ENCODE measurements at places on chromosomes 16 and 17.

DNA sequence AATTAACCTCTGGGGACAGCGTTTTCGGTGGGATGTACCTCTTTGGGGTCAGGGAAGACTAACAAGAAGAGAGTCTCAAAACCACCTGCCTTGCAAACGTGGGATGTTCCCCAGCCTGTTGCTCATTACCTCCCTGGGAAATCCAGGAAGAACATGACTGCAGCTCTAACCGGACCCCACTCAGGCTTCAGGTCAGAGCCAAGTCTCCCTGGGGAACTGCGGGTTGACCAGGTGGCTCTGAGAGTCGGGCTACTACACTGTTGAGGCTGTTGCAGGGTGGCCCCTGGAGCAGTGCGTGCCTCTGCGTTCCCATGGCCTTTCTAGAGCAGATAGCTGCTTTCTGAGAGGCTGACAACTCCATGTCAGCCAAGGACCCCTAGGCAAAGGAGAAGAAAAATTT is 309.1 kb downstream of the FOXL1 start:
- no peak for DNase-seq

- DNase-seq: no peak
Observed at GRCh38 chr17:50087246-50087911, 7.8 kb upstream of the PDK2 start.

DNA sequence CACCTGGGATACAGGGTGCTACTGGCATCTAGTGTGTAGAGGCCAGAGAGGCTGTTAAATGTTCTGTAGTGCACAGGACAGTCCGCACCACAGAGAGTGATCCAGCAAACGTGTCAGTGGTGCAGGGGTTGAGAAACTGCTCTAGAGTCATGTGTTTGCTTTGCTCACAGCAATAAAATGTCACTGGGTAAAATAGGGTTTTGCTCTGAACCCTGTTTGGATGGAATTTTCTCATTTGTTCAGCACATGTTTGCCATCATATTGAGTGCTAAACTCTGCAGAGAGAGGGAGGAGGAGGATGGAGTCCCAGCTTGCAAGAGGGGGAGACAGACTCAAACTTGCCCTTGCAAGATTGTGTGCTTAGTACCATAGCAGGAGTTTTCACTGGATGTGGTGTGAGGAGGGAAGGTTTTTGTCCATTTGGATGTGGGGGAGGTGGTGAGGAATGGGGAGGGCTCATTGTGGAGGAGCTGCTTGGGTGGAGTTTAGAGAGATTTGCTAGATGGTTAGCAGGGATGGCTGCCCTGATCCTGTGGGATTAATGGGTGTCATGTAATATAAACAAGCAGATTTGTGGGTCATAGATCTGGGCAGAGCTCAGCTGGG is 11.8 kb downstream of the PLCG2 start:
- DNase-seq: no peak

GRCh38 chr17:29929533-29930408 is at the start of gene SSH2:
Gene SSH2, minus strand, starts transcription at chr17:29930228. Its CDS starts 228 bp downstream, at chr17:29930000.
- DNase-seq: no peak

DNA sequence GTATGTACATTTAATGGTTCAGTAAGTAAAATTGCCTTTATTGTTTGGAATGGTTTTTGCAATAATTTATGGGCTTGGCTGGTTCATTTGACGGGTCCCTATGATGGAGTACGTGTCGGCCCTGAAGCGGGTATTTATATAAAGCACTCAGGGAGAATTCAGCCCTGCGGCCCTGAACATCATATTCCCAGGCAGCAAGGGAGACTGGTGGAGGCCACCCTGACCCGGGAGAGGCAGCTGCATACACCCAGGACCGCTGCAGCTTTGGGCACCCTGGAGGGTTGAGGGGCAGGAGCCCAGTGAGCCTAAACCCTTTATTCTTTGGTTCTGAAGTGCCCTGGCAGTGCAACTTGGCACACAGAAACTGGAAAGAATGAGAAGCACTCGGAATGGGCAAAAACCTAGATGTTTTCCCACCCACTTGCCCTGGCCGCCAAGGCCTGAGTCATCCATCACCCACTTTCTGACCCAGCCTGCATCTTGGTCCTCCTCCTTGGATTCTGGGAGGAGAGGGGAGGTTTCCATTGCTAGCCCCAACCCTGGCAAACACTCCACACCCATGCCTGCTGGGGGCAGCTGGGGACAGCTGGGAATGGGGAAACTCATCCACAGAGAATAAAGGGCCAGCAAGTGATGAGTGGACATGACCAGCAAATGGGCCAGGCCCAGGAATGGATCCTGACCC is 162.2 kb upstream of the TNRC6C start:
- DNase-seq: no peak

DNA sequence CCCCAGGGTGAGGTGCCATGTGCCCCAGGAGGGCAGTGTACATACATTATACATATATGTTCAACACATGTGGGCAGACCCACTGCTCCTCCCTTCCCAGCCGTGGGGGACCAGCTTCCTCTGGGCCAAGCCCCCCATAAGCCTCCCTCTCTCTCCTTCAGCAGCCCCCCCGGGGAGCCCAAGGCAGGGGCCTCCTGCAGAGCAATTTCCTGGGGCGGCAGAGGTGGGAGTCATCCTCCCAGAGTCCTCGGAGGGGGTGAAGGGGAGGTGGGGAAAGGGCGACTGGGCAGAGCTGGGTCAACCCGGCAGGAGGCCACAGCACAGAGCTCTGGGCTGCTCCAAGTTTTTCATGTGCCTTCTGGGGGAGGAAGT is 235.1 kb downstream of the ZNF423 start:
- no peak for DNase-seq

GRCh38 chr17:3002538-3003295 is 60.7 kb downstream of the OR1D5 start:
- DNase-seq: no peak

DNA sequence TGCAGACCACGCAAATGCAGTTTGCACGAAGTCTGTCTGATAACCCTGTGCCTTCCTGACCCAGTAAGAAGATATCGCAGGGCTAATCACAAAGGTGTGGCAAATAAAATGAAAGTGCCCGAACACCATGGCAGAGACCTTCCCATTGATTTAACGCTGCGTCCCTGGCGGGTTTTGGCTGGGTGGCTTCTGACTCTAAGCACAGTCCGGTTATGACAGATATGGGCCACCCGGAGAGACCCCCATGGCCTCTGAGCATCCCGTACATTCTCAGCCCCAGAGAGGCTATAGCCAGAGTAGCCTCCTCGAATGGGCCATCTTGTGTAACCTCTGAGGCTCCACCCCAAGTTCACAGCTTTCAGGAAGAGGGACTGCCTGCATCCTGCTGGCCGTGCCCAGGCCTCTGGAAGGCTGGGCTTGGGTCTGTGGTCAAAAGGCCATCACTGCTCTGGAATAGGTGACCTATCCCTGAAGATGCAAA is 5.5 kb downstream of the FOXC2 start:
- DNase-seq: no peak

DNA sequence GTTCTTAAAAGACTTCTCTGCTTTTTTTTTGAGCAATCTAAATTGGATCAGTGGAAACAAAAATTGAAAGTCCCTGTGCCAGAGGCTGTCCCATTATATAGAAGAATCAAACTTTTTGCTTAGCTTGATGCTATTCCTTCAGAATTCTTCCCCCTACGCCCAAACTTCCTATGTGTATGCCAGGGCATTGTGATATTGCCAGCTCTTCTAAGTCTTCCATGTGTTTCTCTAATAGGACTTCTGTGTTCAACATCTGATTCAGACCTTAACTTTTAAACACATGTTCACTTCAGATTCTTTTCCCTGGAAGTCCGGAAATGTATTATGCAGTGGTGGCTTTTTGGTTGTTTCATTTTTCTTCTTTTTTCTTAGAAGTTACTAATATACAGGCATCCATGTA is 18.7 kb downstream of the PTRH2 start:
- DNase-seq: no peak

GRCh38 chr16:57540906-57541753 is 1.3 kb upstream of the ADGRG5 start:
- no peak for DNase-seq
